ENCODE measurements at places on chromosomes 2 and 18. TPM values are rescaled to one million over a fixed set of nuclear protein-coding genes. Genes with fewer than 3 reads are reported as not detected.

- DNase-seq: peak; percentile 31
Observed at GRCh38 chr2:158905784-158906183, 62.7 kb upstream of the TANC1 start.

GRCh38 chr2:29628862-29629261 lies 292.5 kb downstream of the ALK start:
- no peak for DNase-seq

COL3A1 gene
- total RNA-seq: 480 TPM

GRCh38 chr2:26011609-26011989 lies 22.3 kb upstream of the RAB10 start:
- DNase-seq: no peak

- no peak for DNase-seq
Observed at GRCh38 chr2:58633613-58634365, 392.7 kb upstream of the FANCL start.

- no peak for DNase-seq
Observed at GRCh38 chr18:12597760-12598159, 60.1 kb downstream of the SPIRE1 start.

DNA sequence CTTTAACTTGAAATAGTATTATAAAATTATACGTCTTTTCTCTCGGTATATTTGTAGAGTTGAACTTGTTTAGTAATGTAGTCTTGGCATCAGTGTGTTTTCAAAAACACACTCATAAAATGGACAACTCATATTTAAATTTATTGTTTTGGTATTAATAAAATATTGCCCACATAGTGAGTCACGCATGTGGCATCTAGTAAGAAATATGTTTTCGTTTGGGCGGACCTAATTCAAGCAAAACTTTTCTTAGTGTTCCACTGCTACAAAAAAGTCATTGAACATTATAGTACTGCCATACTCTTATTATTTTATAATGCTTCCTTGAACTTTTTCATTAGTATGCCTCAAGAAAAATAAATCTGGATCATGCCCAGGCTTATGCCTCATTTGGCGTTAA lies 31.1 kb upstream of the FAM237A start:
- DNase-seq: no peak

GRCh38 chr18:10416065-10416464 lies 38.4 kb upstream of the APCDD1 start:
- peak; percentile 55 for DNase-seq

DNA sequence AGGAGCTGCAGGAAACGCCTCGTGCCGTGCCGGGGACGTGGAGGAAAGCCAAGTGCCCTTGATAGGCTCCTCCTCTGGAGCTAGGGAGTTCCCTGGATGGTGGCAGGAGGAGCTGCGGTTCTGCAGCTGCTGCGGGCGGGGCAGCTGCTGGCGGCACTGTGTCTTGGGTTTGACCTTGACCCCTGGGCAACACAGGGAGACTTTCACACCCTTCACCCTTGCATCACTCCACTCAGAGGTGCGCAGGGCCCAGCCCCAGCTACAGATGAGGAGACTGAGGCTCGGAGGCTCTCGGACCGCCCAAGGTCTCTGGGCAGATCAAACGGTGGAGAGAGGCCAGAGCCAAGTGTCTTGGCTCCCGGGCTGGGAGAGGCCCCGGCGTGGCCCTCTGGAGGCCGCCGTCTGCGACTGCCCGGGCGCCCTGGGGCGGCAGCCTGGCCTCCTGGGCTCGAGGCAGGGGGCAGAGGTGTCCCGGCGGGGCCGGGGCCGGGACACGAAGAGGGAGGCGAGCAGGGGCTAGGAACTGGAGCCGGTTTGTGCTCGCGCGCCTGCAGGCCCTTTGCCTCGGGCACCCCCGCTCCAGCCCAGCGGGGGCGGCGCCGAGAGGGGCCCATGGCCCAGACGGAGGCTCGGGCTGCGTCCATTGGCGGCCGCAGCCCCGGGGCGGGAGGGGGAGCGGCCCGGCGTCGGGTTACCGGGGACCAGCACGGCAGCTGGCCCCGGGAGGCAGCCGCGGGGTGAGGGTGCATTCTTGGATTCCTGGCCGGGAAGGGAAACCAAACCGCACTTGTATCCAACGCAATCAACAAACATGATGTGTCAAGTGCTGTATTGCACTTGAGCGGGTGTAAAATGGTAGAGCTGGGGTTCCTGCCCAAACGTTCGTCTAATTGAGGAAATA lies 129.6 kb upstream of the SLC1A4 start:
- peak; percentile 95 for DNase-seq

GRCh38 chr2:85743304-85743978 lies 10.3 kb upstream of the ATOH8 start:
- DNase-seq: no peak

DNA sequence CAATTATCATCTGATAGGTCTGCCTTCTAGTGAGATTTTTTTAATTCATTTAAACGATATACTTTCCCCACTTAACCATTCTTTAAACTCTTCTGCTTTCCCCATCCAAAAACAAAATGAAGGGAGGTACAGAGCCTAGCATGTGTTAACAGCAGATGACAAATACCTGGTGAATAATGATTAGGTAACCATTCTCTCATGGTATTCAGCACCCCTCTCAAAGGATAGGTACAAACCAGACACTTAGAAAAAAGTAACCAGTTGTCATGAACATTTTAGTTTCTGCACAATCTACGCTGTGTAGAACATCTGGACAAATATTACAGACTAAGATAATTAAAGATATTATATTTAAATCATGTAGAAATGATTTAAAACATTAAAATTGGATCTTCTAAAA lies 56.3 kb downstream of the DNAH7 start:
- no peak for DNase-seq

GPR45 gene
- total RNA-seq: not detected

DNA sequence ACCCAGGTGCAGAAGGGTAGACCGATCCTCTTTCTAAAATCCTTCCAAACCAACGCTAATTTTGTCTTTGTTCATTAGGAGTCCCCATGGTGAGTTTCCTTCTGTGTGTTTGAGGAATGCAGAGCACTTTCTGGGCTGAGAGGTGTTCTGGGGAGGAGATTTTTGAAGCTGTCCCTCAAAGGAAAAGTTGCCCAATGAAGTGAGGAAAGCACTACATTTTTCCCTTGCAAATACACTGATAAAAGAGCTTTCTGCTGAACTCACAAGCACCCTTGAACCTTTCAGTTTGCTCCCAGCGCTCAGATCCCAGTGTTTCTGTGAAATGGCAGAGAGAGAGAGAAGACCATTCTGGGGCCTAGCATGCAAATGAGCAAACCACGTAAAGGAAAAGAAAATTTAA lies 299.6 kb upstream of the FANCL start:
- no peak for DNase-seq
